Stimulated activated CD4-positive, alpha-beta T cell treated with anti-CD3 and anti-CD28 coated beads, Interleukin-4, amount 100 ng/mL, for 24 hours (primary cell): ENCODE measurements at places on chromosomes 16 and 17.
A peak's percentile ranks its signal among the peaks of the same experiment; 100 is the strongest.

- no peak for DNase-seq
Observed at GRCh38 chr17:38731526-38732294, 1.6 kb downstream of the CISD3 start.

- DNase-seq = no peak
Observed at GRCh38 chr17:44247440-44247841, 20.5 kb downstream of the SLC4A1 start.

DNA sequence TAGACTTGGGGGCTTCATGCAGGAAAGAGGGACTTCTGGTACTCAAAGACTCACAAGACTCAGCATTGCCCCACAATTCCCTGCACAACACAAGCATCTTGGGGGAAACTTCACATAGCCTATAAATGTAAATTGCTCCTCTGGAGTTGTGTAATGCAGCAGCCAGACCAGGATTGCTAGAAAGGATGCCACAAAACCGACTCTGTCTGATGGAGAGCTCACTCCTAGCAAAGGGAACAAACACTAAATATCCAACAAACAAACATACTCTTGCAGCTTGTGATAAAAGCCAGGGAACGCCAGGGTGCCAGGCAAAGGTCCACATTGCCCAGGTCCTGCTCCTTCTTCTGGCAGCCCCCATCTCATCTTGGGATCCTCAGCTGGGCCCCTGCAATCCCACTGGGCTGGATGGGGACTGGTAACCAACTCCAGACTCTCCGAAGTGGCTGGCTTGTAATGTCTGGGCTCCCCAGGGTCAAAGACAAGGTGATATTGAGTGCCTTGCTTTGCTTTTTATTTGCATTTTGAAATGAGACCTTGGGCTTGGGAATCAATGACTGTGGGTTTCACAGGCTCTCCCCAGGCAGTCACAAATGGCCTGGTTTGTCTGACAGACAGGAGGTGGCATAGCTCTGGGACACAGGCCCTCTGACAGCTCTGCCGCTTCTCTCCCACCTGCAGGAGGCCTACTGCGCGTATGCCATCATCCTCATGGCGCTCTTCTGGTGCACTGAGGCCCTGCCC is 15.3 kb downstream of the SLC13A2 start:
- no peak for DNase-seq

DNA sequence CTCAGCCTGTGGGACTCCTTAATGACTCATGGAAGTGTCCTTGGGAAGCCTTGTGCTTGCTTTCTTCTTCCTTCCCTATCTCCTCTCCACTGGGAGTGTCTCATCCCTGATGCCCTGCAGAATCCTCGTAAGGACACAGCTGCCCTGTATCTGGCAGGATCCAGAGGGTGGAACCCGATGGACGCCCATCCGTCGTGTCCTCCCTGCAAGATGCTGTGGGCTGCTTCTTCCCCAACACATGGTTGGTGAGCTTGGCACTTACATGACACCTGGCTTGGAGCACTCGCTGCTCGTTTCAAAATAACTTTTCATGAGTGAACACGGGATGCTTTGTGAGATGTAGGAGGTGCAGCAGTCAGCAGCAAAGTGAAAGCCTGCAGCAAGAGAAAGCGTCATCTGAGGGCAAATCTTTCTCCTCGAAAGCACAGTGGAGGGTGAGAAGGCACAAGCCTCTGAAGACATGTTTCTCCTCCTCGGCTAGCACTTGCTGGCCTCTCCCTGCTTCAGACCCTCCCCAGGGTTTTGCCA is 3.3 kb downstream of the CCL15 start:
- no peak for DNase-seq

DNA sequence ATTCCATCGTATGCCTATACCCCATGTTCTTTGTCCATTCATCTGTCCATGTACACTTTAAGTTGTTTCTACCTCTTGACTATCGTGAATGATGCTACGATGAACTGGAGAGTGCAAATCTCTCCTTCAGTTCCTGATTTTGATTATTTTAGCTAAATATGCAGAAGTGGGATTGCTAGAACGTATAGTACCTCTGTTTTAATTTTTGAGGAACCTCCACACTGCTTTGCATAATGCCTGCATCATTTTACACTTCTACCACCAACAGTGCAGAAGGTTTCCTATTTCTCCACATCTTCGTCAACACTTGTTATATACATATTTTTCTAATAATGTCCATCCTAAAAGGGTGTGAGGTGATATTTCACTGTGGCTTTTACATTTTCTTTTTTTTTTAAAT is 43.9 kb downstream of the SDR42E1 start:
- no peak for DNase-seq

- no peak for DNase-seq
Observed at GRCh38 chr17:78342449-78343186, 17.3 kb downstream of the SOCS3 start.

- no peak for DNase-seq
Observed at GRCh38 chr17:81150377-81151077, 14.8 kb upstream of the PVALEF start.

GRCh38 chr16:901149-901548 is 69.6 kb downstream of the LMF1 start:
- DNase-seq = no peak

- DNase-seq = no peak
Observed at GRCh38 chr17:66787914-66788313, 47.0 kb upstream of the CACNG5 start.

- DNase-seq = peak; percentile 47
Observed at GRCh38 chr17:40582328-40582901, 17.1 kb upstream of the CCR7 start.

DNA sequence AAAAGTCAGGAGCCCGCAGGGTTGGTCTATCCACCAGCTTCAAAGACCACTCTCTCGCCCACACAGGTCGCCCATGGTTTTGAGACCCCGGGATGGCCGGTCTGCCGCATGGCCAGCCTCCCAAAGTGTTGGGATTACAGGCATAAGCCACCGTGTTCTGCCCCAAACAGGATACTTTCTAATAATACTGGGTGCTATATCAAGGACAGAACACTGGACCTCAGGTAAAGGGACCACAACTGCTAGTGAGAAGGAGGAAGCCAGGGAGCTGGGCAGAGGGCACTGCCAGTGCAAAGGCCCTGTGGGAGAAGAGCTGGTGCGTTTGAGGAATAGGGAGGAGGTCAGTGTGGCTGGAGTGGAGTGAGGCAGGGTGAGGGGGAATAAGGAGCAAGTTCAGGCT is 34.1 kb downstream of the IL21R start:
- DNase-seq = peak; percentile 1

DNA sequence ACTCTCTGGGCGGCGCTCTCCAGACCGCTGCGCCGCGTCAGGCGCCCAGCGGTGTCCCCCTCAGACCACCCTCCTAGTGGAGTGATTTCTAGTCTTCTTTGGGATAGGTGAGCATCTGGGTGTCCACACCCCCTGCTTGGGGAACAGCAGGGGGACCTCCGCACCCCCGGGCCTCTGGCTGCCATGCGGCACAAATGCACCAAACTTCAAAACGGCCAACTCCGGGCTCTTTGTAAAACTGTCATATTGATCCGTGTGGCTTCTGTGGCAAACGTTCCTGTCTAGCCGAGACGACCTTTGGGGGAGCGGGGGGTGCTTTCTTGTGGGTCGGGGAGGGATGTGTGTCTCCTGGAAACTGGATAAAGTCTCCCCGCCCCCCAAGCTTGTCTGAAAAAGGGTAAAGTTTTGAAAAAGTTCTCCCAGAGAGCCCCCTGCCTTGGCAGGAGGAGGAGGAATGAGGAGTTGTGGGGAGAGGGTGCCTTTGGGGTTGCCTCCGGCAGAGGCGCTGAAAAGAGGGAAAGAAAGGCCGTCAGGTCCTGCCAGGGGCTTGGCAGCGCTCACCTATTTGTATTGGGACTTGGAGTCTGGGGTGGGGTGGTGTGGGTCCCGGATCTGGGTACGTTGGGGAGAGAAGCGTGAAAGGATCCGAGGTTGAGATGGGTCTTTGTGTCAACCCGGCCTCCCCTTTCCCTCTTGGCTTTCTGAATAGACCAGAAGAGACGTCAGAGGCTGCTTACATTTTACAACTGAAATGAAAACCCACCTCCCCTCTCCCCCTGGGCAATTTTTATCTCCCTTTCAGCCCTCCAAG is 2.2 kb upstream of the CHD3 start:
- peak; percentile 61 for DNase-seq

- no peak for DNase-seq
Observed at GRCh38 chr17:76082326-76083251, 3.6 kb downstream of the ZACN start.

DNA sequence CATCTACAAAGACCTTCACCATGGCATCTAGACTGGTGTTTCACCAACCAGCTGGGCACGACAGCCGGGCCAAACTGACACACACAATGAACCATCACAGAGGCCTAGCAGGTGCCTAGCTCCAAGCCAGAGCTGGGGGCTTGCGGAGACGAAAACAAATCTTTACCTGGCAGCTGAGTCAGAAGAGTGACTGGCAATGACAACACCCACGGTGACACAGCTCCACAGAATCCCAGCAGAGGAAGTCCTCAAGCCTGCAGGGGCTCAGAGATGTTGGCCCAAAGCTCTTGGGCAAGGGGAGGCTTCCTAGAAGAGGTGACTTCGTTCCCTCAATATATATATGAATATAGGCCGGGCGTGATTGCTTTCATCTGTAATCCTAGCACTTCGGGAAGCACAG is 5.1 kb downstream of the MMP25 start:
- no peak for DNase-seq

- peak; percentile 56 for DNase-seq
Observed at GRCh38 chr17:61635913-61636432, 45.0 kb upstream of the NACA2 start.

DNA sequence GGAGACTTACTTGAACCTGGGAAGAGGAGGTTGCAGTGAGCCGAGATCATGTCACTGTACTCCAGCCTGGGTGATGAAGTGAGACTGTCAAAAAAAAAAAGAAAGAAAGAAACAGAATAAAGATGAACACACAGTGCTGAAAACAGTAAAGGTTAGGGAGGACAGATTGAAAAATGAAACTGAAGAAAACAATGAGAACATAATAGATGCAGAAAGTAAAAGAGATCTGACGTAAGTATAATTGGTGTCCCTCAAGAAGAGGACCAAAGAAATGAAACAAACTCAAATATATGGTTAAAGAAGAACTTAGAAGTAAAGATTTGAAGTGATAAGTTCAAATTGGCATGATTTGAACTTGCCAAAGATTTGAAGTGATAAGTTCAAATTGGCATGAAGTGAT is 7.1 kb downstream of the DCAF7 start:
- DNase-seq = no peak

GRCh38 chr16:10616756-10617640 is 36.6 kb upstream of the EMP2 start:
- no peak for DNase-seq

- no peak for DNase-seq
Observed at GRCh38 chr16:8949536-8950418, 13.9 kb downstream of the USP7 start.
